SK-N-SH treated with all-trans-retinoic acid at 6 μM for 48 hours (cell line): ENCODE measurements at places on chromosomes 1 and 21.

DNA sequence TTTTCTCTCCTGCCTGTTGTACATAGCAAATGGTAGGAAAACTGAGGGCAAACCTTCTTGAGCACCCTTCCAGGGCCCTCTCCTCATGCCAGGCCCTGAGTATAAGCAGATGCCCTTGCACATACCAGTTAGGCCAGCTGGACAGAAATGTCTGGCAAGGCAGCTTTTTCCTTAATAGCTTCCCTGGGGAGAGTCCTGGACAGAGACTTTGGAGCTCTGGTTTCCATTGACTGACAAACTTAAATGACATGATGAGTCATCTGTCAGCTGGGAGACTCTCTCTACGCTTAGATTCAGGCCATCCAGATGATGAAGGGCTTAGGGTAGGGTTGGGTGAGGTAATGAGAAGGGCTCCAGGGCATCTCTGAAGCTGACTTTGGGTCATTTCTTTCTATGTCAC is 317.5 kb downstream of the ASTN1 start:
- ATAC-seq, result no peak

- ATAC-seq, result no peak
Measured at GRCh38 chr1:223076362-223076761, 66.7 kb downstream of the TLR5 start.

DNA sequence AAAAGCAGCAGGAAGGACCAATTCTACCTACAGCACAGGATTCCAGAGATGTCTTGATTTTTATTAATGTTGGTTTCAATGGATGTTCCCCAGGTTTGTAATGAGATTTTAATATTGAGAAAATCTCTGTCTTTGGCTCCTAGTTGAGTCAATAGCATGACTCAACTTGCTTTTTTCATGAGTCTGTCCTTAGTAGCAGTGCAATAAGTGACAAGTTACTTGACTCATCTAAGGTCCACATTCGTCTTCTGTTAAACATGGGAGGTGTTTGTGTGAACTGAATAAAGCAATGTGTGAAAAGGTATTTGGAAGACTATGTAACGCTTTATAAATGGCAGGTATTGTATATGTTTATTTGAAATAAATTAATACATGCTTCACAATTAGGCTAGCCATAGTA is 645.0 kb upstream of the PTBP2 start:
- ATAC-seq, result no peak

DNA sequence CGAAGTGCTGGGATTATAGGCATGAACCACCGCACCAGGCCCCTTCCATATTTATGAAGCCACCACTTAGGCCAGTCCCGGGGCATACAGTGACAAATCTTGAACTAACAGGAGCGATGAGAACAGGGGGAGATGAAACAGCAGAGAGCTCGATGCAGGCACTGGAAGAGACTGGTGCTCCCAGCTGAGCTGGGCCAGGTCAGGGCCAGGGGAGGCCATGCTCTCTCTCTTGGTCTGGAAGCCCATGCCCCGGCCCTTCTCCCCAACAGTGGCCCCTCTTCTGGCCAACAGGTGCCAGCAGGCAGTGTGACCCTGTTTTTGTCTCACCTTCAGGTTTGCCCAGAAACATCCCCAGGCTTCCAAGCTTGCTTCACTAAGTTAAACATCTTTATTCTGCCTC is 269.9 kb upstream of the C1orf174 start:
- no peak for ATAC-seq

DNA sequence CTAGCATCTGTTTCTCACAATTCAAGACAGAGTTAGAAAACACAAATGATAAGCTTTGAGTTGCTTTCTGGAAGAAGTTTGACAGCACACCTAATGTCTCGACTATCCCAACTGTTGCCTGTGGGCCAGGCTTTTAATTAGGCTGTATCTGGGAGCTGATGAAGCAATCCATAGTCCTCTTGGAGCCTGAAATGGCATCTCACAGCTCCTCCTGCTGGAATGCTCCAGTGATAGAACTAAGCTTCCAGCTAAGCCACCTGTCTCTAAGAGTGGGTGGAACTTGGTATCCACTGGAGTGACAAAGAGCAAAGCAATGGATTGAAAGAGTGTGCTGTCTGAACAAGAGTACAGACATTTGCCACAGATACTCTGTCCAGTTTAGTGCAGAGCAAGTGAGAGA is 605.3 kb upstream of the NR5A2 start:
- ATAC-seq, result peak; percentile 93

GRCh38 chr1:224747578-224747977 is 131.5 kb downstream of the CNIH3 start:
- ATAC-seq, result peak; percentile 45; the same call in 2 of the 3 replicates

DNA sequence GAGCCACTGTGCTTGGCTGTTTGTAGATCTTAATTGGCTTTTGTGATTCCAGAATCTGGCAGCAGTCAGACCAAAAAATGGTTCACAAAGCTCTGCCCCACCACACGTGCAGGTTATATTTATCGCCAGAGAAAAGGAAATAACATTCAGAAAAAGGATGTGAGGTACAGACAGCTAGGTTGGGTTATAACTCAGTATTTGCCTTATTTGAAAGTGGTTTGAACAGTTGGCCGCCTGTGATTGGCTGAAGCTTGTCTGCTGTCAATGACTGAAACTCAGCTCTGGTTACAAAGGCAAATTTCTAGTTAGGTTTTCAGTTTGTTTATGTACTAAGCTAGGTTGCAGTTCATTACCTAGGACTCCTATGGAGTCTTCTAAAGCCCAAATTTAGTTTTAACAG is 9.6 kb downstream of the SH3BGR start:
- ATAC-seq, result no peak

GRCh38 chr1:241408170-241408569 is 51.2 kb upstream of the RGS7 start:
- 0 out of 3 replicates have a peak, but pooled peaks have one; percentile 22 for ATAC-seq

GRCh38 chr1:66696771-66697170 is 55.5 kb upstream of the DYNLT5 start:
- no peak for ATAC-seq

DNA sequence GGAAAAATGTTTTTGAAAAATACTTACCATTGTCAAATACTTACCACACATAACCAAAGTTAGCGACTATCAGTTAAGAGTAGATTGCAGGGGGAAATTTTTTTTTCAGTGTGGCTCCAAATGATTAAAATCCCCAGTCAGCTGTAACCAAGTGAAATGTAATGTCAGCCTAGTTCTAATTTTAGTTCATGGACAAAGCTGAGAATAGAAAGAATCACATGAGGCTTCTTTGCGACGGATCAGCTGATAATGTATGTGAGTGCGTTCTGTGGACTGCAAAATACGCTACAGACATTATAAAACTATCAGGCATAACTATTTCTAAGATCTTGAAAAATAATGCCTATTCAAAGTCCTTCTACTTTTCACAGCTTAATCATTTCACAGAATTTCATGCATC is at the start of gene LRRC39:
Gene LRRC39 (minus strand): TSS at position 166 of the 400 bp plus-strand sequence. CDS start 9,740 bp downstream, outside the sequence.
- ATAC-seq, result no peak

DNA sequence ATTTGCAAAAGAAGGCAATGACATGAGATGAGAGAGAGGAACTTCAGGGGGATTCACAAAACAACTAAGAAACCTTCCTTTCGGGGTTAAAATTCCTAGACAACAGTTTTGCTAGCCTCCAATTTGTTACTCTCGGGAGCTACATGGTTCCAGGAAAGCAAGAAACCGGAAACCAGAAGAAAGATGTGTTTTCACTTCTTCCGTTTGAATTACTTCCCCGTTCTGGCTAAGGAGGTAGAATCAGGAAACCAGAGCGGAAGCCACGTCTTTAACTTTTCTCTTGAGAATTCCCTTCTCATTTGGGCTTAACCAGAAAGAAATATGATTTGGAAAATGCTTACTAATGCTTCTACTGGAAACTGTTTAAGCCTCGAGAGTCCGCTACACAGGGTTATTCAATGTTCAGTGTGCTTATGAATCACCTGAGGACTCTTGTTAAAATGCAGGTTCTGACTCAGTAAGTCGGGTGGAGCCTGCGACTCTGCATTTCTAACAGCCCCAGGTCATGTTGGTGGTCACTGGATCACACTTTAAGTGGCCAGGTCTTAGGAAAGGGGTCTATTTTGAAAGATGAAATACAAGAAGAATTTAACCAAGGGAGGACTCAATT is 43.5 kb upstream of the MCOLN3 start:
- ATAC-seq, result no peak

- ATAC-seq, result peak; percentile 70
Measured at GRCh38 chr1:29209173-29209572, 21.6 kb downstream of the MECR start.
